ENCODE measurements at places on chromosomes 5 and 9. TPM values are rescaled to one million over a fixed set of nuclear protein-coding genes. Genes with fewer than 3 reads are reported as not detected.

DNA sequence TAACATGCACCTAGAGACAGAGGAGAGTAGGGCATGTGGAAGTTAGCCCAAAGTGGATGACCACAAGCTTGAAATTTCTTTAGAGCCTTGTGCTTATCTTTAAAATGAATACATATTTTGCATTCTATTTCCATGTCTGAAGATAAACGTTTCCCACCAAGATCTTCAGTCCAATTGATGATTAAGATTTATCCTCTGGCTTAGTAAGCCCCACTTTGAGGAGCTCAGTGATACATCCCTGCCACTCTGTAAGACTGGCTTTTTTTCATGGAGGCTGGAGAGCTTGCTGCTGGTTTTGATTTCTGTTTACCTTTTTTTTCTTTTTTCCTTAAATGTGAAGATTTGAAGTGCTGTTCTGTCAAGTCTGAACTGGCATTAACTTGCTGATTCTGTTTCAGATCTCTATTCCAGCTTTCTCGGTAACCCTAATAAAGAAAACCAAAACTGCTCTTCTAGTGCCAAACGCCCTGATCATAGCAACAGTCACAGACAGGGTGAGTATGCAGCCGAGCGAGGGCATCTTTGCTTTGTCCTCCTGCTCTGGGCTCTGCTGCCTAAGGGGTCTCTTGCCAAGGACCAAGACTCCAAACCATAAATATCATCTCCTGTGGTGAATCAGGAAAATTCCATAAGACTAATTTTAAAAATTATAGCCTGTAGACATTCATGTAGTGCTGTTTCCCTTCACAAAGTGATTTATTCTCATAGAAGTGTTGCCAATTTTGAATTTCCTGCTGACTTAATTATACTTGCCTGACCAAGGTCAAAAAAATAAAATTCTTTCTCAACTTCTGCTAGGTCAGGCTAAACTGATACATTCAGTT, 54.3 kb downstream of the GRAMD2B start:
- no peak overlapping the region for H3K4me3 ChIP-seq
- no peak for DNase-seq
- H3K27ac ChIP-seq = no peak overlapping the region

- no peak overlapping the region for H3K27ac ChIP-seq
- H3K27me3 ChIP-seq = no peaks in the 10 kb centered on the region
- H3K4me1 ChIP-seq = no peaks in the 10 kb centered on the region
- no peaks in the 10 kb centered on the region for H3K36me3 ChIP-seq
These were observed 44.3 kb upstream of the COL5A1 start for GRCh38 chr9:134597041-134597913.

The SPINK5 gene
- total RNA-seq = not detected

- no peaks in the 10 kb centered on the region for H3K27me3 ChIP-seq
- H3K36me3 ChIP-seq = no peaks in the 10 kb centered on the region
- no peak for DNase-seq
- no peak overlapping the region for H3K4me3 ChIP-seq
- no peak overlapping the region for H3K27ac ChIP-seq
These were observed 538.0 kb downstream of the EBF1 start for GRCh38 chr5:158561562-158562190.

GRCh38 chr5:125214080-125214479, 467.6 kb upstream of the ZNF608 start:
- H3K27ac ChIP-seq = no peak overlapping the region
- no peak overlapping the region for H3K4me3 ChIP-seq
- DNase-seq = no peak
- H3K27me3 ChIP-seq = no peaks in the 10 kb centered on the region

GRCh38 chr5:6718161-6718681, 5.0 kb downstream of the TENT4A start:
- H3K27me3 ChIP-seq = no peaks in the 10 kb centered on the region
- peaks cover 69% of the 10 kb centered on the region for H3K4me1 ChIP-seq
- no peak overlapping the region for H3K27ac ChIP-seq

GRCh38 chr5:142446131-142446959, 121.5 kb upstream of the SPRY4 start:
- H3K27me3 ChIP-seq = peaks cover 19% of the 10 kb centered on the region
- H3K4me3 ChIP-seq = no peak overlapping the region
- H3K36me3 ChIP-seq = no peaks in the 10 kb centered on the region
- H3K4me1 ChIP-seq = peaks cover 3% of the 10 kb centered on the region

The MAST4 gene
- 25.2 TPM for total RNA-seq

The CARD9 gene
- 0.50 TPM for total RNA-seq

- no peak for DNase-seq
- no peaks in the 10 kb centered on the region for H3K4me1 ChIP-seq
- H3K36me3 ChIP-seq = no peaks in the 10 kb centered on the region
- H3K27ac ChIP-seq = no peak overlapping the region
- no peaks in the 10 kb centered on the region for H3K27me3 ChIP-seq
These were observed 40.2 kb downstream of the RXRA start for GRCh38 chr9:134366223-134367031.

GRCh38 chr5:1859099-1859498, 23.6 kb downstream of the IRX4 start:
- no peak for DNase-seq
- no peaks in the 10 kb centered on the region for H3K4me1 ChIP-seq
- H3K27ac ChIP-seq = no peak overlapping the region
- H3K27me3 ChIP-seq = peaks cover 23% of the 10 kb centered on the region
- H3K4me3 ChIP-seq = no peak overlapping the region
- H3K36me3 ChIP-seq = no peaks in the 10 kb centered on the region

GRCh38 chr5:142521706-142522105, 164.2 kb downstream of the FGF1 start:
- H3K36me3 ChIP-seq = no peaks in the 10 kb centered on the region
- H3K27ac ChIP-seq = no peak overlapping the region
- no peaks in the 10 kb centered on the region for H3K4me1 ChIP-seq
- no peak for DNase-seq
- no peak overlapping the region for H3K4me3 ChIP-seq

Data from activated CD8-positive, alpha-beta memory T cell treated with anti-CD3 and anti-CD28 coated beads, Interleukin-2, amount 10 ng/mL, durations not matched to agents 7 days and 5 days (primary cell).